A549 treated with GW870086 at 1 μM for 4 hours (cell line): ENCODE measurements at places on chromosomes 11 and 22. TPM values are rescaled to one million over a fixed set of nuclear protein-coding genes. Genes with fewer than 3 reads are reported as not detected.

Gene SERPIND1
- total RNA-seq: 0.09 TPM in 1 of 5 replicates, not detected in the others

Gene SLC5A4
- total RNA-seq: not detected in 5 replicates

Gene CCDC82
- 17.2 to 21.2 TPM (median 19.0 TPM) in 5 replicates for total RNA-seq

Gene ESAM
- 12.0 to 17.2 TPM (median 13.7 TPM) in 5 replicates for total RNA-seq

Gene OR51B2
- total RNA-seq: not detected in 5 replicates

Gene SCN4B
- total RNA-seq: 0.02 to 0.11 TPM (median 0.03 TPM) in 3 of 5 replicates, not detected in the others

Gene C11orf87
- total RNA-seq: 0.07 TPM in 1 of 5 replicates, not detected in the others

Gene MYOD1
- not detected in 5 replicates for total RNA-seq

Gene ACR
- total RNA-seq: 0.11 to 0.14 TPM in 2 of 5 replicates, not detected in the others

Gene MAPK8IP2
- total RNA-seq: 2.9 to 3.9 TPM (median 3.7 TPM) in 5 replicates

Gene OR51B5
- 0.10 TPM in 2 of 5 replicates, not detected in the others for total RNA-seq

Gene TEAD1
- 46.7 to 84.1 TPM (median 73.9 TPM) in 5 replicates for total RNA-seq

Gene PLAAT4
- total RNA-seq: 1.8 to 4.4 TPM (median 2.1 TPM) in 5 replicates

Gene TM7SF2
- 5.3 to 6.8 TPM (median 5.5 TPM) in 5 replicates for total RNA-seq

Gene TYR
- total RNA-seq: not detected in 5 replicates

Gene NLRP14
- not detected in 5 replicates for total RNA-seq

Gene MS4A15
- not detected in 5 replicates for total RNA-seq

Gene ROBO3
- total RNA-seq: 1.9 to 2.7 TPM (median 2.1 TPM) in 5 replicates

Gene TRPC6
- 0.67 to 1.0 TPM (median 0.79 TPM) in 5 replicates for total RNA-seq

Gene CARD18
- not detected in 5 replicates for total RNA-seq

Gene CADM1
- total RNA-seq: 18.4 to 25.0 TPM (median 22.5 TPM) in 5 replicates

Gene TMPRSS13
- total RNA-seq: not detected in 5 replicates

Gene MUC5AC
- 1.5 to 2.3 TPM (median 2.0 TPM) in 5 replicates for total RNA-seq

Gene MAJIN
- not detected in 5 replicates for total RNA-seq

Gene NUCB2
- 27.7 to 34.5 TPM (median 34.3 TPM) in 5 replicates for total RNA-seq
